ENCODE measurements at places on chromosomes 16 and 17. TPM values are rescaled to one million over a fixed set of nuclear protein-coding genes. Genes with fewer than 3 reads are reported as not detected.

PPP1R27 gene
- not detected for total RNA-seq

CES3 gene
- 0.25 TPM for total RNA-seq

ZNF207 gene
- 135 TPM for total RNA-seq

BPTF gene
- total RNA-seq, result 43.9 TPM

TPSAB1 gene
- not detected for total RNA-seq

TMEM98 gene
- 143 TPM for total RNA-seq

MT1B gene
- total RNA-seq, result not detected

SLC38A8 gene
- total RNA-seq, result not detected

All from uterine smooth muscle cell (primary cell).